ENCODE measurements at places on chromosomes 7 and 10.

GRCh38 chr7:26151953-26152781 is at the start of gene NFE2L3:
Gene NFE2L3, plus strand, starts transcription at chr7:26152198. Its CDS starts 301 bp downstream, at chr7:26152499.
- peak; percentile 64 for DNase-seq

- DNase-seq: no peak
Observed at GRCh38 chr10:24590697-24591457, 132.8 kb downstream of the ARHGAP21 start.

- DNase-seq: no peak
Observed at GRCh38 chr7:28686418-28686800, 271.7 kb downstream of the TRIL start.

DNA sequence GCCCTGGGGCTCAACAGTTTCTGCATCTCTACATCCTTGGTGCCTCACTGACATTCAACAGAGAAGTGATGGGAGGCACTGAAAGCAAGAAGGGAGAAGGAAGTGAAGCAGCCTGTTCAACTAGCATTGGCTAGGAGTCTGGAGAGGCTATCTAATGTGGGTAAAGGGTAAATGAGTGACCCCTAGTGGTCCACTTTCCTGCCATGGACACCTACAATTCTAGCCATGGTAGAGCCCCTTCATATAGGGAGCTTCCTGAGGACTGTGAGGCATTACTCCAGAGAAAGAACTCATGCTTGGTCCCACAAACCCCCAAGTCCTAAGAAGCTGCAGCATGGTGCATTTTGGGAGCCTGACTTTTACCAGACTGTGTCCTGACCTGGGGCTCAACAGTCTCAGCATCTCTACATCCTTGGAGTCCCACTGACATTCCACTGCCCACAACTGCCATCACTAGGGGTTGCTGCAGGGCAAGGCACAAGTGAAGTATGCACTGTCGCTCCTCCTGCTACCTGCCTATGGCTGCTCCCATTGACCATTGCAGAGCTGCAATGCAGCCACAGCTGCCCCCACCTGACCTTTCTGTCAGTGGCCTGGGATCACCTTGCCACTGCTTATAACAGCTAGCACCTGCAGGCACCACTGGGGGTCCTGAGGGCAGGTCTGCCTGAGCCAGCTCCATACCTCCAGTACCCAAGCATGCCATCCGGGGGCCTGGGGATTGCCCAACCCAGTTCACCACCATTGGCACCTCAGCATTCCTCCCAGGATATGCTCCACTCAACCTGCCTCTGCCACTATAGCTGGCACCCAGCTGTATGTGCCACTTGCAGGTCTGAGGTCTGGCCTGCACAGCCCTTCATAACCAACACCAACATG is 44.1 kb upstream of the CDK6 start:
- DNase-seq: peak; percentile 4

GRCh38 chr10:3222626-3223025 is 50.0 kb upstream of the PITRM1 start:
- DNase-seq: no peak

DNA sequence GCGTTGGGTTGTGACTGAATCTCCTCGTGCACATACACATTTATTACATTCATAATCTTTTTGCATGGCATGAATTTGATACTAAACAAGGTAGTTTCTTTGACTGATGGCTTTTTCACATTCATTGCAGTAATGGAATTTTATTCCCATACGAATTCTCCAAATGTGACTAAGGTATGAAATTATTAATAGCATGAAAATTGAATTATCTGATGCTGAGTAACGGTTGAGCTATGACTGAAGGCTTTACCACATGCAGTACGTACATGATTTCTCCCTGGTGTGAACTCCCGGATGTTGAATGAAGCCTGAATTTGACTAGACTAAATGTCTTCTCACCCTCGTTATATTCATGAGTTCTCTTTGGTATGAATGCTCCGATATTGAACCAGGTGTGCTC is 104.4 kb upstream of the C1GALT1 start:
- no peak for DNase-seq

DNA sequence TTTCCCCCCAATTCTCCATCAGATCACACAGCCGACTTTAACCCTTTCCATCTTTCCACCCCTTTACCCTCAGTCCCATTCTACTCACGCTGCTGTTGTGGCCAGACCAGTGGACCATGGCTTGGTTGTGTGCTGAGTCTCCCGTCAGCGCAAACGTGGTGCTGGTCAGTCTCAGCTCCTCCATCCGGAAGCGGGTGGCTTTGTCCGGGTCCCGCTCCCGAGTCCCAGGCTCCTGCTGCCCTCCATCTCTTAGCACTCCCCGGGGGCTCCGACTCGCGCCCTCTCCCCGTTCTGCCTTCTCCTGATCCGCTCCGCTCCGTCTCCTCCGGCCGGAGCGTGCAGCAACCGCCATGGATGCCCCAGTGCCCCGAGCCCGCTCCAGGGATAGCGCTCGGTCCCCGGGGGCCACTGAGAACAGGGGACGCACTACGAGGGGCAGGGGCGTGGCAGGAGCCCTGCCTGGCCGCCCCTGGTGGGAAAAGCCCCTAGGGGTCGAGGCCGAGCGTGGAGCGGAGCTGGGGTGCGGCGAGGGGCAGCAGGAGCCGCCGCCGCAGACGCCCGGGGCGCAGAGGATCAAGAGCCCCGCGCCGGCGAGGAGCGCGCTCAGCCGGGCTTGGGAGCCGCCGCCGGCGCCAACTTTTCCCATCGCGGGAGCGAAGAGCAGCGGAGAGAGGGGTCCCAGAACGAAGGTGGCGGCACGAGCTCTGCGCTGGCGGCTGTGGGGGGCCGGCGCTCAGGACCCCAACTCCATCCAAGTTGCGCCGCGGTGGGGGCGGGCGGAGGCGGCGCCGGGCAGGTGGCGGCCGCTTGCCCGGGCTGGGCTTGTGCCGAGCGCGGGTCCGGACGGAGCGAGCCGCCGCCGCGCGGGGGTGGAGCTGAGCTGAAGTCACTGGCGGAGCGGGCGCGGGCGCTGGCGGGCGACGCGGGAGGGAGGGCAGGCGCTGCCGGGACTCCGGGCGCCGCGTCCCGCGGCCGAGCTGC is at the start of gene SORCS1:
Gene SORCS1 (minus strand): TSS at position 826 of the 981 bp plus-strand sequence.
- DNase-seq: no peak

- no peak for DNase-seq
Observed at GRCh38 chr10:3676564-3676963, 108.4 kb downstream of the KLF6 start.

- DNase-seq: no peak
Observed at GRCh38 chr7:6284055-6284400, 11.6 kb upstream of the CYTH3 start.

GRCh38 chr10:125017547-125018298 is 75.8 kb downstream of the ZRANB1 start:
- DNase-seq: no peak

GRCh38 chr7:112896026-112896601 is 105.9 kb upstream of the TMEM168 start:
- DNase-seq: no peak

DNA sequence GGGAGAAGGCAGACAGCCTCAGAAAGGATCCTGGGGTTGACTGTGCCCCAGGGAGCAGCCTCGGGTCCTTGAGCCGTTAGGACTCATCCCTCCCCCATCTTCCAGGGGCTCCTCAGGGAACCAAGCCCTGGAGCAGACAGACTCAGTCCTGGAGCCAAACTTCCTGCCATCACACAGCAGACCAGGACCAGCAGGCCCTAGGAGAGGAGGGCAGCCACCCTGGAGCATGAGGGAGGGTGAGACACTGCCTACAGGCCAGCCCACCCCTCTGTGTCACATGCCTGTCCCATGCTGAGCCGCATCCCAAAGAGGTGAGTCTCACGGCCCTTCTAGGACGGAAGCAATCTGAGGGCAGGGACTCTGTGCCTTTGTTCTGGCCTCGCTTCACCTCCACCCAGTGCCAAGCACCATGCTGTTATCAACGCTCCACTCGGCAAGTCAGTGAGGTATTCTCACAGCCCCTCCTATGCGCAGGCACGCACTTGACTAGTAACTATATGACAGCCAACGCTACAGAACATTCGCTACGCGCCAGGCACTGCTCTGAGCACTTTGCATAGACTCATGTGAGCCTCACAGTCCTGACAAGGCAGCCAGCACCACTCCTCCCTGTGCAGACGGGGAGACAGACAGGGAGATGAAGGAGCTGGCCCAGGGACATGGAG is 19.1 kb downstream of the MAD1L1 start:
- DNase-seq: no peak

DNA sequence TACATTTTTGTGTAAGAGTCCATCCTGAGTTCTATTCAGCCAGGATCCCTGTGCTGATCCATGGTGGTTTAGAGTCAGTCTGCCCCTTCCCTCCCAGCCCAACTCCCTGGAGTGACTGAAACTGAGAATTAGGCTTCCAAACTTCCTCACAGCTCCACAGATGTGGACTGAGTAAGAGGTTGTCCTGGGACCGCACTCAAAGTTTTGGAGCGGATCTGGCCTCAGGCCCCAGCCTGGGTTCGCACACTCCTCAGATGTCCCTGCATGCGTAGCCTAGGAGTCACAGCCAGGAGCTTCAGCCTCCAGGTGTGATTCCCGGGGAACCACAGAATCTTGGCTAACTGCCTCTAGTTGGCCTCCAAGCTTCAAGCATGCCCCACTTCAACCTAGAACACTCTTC is 218.1 kb downstream of the C7orf25 start:
- DNase-seq: no peak

GRCh38 chr7:111229916-111230315 is 139.0 kb downstream of the LRRN3 start:
- no peak for DNase-seq

- no peak for DNase-seq
Observed at GRCh38 chr7:103710247-103710646, 264.2 kb upstream of the SLC26A5 start.

- no peak for DNase-seq
Observed at GRCh38 chr7:154967401-154967955, 35.4 kb downstream of the PAXIP1 start.

DNA sequence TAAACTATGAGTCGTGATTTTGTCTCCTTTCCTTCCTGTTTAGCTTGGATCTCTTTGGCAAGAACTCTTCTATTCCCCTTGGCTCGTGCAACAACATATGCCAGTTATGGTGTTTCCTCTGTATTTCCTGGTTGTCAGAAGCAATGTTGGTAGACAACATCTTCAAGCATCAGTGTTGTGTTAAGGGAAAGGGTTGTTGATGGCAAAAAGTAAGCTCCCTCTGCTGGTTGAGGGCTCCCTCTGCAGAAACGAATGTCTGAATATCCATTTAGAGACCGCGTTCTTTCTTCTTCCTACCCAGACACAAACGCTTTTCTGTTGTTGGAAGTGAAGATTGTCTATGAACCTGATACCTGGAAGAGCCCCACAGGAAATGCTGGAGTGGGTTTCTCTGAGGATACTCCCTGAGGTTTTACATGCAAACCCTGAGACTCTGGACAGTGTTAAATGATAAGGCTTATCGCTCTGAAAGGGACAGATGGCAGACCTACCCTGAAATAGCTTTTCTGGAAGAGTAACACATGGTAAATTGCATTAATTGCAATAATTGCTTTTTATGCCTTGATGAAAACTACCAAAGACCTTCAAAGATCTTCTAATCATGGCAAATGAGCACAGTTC is 23.5 kb upstream of the C1QL3 start:
- DNase-seq: peak; percentile 6

- DNase-seq: no peak
Observed at GRCh38 chr10:3228629-3228945, 56.0 kb upstream of the PITRM1 start.

- DNase-seq: no peak
Observed at GRCh38 chr7:11713352-11713751, 118.6 kb downstream of the THSD7A start.

- DNase-seq: no peak
Observed at GRCh38 chr7:37084303-37084702, 360.0 kb upstream of the AOAH start.

DNA sequence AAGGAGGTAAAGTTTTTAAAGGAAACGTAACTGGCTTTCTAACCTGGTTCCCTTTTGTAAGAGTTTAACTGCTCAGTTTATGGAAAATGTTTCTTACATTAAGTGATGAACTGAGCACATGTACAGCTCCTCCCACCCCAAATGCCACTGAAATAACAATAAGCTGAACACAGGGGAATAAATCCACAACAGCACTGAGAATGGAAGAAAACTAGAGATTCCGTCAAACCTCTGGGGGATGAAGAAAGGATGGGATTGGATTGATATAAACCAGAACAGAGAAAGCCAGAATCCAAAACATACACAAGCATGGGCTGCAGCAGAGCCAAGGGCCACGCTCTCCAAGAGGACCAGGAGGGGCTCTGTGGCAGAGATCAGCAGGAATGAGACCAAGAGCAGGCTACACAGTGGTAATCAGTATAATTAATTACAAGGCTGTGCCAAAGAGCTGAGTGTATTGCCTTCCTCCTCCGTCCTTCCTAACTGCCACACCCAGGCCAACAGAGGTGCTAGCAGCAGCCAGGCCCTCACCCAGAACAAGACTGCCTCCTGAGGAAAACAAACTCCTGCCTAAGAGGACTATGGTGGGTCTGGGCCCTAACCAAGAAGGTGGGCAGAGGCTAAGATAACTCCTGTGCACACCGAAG is 73.9 kb downstream of the KIAA1549 start:
- no peak for DNase-seq

DNA sequence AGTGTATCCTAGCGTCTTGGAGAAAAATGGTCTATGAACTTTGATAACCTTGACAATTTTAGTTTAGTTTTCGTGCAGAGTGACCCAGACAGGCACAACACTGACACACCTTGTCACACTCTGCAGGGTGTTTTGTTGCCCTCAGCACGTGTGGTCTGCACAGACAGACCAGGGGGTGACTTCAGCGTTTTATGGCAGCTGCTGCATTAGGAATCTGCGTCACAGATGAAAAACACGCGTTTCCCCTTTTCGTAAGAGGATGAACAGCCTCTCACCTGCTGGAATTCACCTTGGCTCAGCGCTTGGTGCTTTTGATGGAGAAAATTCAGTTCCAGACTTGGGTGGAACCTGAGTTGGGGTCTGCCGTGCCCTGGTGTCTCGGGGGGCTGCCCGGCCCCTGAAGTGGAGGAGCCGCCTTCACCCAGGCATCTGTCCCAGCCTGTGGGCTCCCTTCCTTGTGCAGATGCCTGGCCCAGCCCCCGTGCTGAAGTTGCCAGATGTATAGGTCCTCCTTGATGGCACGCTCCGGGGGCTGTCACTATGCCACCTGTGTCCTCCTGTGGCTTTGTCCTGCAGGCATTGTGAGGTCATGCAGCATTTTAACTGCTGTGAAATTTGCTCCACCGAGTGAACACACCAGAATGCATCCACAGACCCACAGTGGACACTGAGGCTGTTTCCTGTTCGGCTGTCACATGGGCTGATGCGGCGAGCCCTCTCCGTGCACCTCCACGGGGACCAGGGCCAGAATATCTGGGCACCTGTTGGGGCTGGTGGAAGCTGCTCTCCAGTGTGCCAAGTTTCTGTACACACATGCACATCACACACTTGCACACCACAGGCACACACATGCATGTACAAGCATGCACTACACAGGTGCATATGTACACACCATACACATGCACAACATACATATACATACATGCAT is 18.3 kb downstream of the INPP5A start:
- no peak for DNase-seq
